Naive thymus-derived CD8-positive, alpha-beta T cell (primary cell): ENCODE measurements at places on chromosomes 2 and 18.

- DNase-seq: no peak
Measured at GRCh38 chr18:60389314-60389713, 16.7 kb upstream of the MC4R start.

GRCh38 chr2:8441986-8442385 is 239.9 kb upstream of the ID2 start:
- DNase-seq: no peak

- DNase-seq: no peak
Measured at GRCh38 chr18:3595369-3596273, 145.6 kb downstream of the TGIF1 start.

- DNase-seq: no peak
Measured at GRCh38 chr18:46140173-46140572, 36.0 kb downstream of the HAUS1 start.

DNA sequence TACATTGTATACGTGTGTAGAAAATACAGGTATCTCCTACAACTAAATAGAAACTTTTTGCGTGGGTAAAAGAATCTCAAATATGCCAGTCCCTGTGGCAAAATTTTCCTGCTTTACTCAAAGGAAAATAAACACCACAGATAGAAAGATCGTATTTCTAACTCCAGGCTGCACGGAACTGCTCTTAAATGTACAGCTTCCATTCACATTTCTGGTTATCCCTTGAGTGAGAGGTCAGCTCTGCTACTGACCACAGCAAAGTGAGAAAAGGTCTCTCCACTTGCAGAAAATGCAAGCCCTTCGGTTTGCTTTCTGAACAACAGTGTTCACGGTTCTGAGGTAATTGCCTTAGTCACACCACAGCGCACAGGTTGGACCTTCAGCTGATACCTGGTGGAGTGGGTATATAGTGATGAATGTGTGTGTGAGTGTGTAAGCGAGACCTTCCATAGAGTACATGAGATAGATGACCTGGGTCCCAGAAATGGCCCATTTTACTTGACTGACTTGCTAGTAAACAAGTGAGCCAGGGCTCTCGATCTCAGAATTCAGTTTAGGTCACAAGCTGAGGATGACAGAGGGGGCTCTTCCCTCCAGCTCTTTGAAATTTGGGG is 52.1 kb downstream of the ALPK2 start:
- DNase-seq: no peak

- DNase-seq: peak; percentile 27
Measured at GRCh38 chr18:63788447-63789096, 13.4 kb downstream of the SERPINB7 start.

GRCh38 chr2:161100211-161100895 is 59.9 kb upstream of the TANK start:
- no peak for DNase-seq

DNA sequence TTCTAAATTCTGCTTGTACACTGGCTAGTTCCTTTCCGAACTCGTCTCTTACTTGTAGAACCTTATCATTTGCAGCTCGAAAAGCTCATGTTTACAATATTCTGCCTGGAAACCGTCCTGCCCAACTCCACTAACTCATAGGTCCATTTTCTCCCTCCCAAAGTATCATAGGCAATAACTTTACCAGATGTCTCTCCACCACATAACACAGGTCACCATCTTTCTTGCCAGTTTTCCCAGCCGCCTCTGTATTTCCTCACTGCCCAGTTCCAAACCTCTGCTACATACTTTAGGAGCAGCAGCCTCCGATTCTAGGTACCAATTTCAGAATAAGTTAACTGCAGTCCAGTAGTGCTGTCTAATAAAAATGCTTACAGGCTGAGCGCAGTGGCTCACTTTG is 259.5 kb downstream of the GLI2 start:
- no peak for DNase-seq
